ENCODE measurements at places on chromosomes 7 and 10.

DNA sequence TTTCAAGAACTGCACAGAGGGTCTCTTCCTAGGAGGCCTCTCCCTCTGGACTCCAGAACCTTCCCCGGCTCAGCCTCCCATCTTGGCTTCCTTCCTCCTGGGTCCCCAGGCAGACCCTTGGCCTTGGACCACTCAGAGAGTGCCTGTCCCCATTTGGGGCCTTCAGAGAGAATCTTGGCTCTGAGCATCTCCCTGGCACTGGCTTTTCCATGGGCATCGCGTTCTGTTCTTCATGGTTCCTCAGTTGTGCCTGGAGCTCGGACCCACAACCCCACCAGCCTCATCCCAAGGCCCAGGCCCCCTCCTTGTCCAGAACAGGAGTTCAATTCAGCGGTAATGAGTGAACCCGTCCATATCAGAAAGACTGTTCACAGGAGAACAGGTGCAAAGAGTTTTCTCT, 73.4 kb downstream of the VIPR2 start:
- DNase-seq, result no peak

GRCh38 chr7:113159746-113160339, 41.5 kb upstream of the SMIM30 start:
- DNase-seq, result no peak

- DNase-seq, result no peak
Observed at GRCh38 chr7:116521046-116521664, 3.7 kb upstream of the CAV1 start.

DNA sequence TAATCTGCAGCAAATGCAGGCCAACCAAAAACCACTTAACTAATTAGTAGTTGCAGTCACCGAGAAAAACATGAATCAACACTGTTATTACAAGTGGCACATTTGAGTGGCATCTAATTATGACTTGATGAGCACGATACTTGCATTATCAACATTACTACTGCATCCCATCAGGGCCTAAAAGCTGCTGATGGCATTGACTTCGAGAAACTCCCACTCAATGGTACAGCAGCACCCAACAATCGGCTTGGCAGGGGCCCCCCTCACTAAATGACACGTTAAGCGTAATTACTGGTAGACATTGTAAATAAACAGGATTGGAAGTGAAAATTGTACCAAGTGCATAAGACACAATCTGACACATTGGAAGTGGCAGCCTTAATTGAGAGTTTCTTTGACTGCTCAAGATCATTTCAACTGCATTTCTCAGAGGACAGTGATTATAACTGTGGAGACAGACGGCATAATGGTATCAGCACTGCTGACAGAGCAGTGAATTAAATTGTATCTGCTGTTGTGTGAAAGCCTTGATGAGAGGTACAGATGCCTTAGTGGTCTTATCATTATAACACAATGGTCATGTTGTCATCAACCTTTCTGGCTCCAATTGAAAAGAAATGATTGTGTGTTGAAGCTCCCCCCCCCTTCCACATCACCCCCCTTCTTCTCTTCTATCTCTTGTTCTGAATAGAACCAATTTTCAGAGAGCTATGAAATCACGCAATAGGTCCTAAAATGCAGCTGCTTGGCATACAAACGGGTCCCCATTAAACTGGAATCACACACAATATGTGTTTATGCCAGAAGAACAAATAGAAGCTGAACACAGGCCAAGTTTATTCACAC, 43.4 kb downstream of the SHTN1 start:
- DNase-seq, result no peak

DNA sequence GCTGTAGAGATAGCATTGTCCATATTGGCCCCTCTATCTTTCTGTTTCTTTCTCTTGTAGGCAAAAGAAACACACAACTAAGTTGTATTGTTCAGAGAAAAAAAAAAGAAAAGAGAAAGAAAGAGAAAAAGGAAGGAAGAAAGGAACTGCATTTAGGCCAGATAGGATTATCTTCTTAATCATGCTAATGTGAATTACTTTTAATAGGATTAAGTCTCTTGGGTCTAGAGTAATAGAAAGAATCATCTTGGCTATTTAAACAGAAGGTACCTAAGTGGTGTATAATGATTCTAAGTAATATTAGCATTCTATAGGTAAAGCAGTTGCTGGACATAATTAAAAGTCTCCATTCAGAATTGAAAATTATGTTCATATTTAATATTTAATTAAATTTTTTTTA, 42.2 kb downstream of the GPR85 start:
- no peak for DNase-seq

GRCh38 chr7:30201161-30201666, 66.4 kb downstream of the MTURN start:
- DNase-seq, result no peak

- DNase-seq, result no peak
Observed at GRCh38 chr10:131500892-131501291, 189.4 kb upstream of the TCERG1L start.

DNA sequence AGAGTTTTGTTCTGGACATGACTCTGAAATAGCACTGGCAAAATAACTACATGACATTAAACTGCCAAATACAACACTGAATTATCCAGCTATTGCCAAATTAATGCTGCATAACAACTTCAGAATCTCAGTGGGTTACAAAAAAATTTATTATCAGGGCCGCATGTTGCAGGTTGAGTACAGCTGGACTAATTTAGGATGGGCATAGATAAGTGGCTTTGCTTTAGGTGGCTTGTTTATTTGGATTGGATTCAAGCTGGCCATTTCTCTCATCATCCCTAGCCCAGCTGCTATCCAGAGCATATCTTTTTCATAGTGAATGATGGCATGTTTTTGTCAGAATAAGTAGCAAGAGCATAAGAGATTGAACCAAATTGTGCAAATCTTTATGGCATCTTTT, 1277.1 kb downstream of the REEP3 start:
- DNase-seq, result no peak

GRCh38 chr7:106613848-106614560, 47.0 kb downstream of the CCDC71L start:
- no peak for DNase-seq

DNA sequence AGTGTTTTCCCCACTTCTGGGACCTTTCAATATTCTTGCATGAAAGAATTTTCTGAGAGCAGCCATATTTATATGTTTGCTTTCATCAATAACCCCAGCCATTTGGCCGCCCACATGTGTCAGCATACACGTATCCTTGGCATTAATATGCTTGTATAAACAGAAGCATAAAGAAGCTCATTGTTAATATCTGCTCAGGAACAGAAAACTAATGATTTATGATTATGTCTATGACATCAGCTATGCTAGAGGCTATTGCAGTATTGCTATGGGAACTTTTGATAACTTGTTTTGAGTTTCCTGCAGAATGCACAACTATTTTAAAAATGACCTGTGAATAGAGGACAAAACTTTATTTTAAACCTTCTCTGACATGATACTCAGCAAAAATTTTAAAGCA, 300.9 kb upstream of the MTPN start:
- peak; percentile 42 for DNase-seq

- DNase-seq, result no peak
Observed at GRCh38 chr10:85508159-85508558, 858.4 kb downstream of the GRID1 start.

DNA sequence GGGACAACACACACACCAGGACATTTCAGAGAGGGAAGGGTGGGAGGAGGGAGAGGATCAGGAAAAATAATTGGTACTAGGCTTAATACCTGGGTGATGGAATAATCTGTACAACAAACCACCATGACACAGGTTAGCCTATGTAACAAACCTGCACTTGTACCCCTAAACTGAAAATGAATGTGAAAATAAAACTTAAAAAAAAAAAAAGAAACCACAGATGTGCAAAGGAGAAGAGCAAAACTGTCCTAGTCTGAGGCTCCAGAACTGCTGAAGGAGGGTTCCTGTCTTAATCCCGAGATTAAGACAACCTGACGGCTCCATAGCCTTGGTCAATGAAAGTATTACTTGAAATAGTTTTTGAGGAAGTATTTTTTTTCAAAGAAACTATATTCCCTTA, 423.0 kb downstream of the NEBL start:
- DNase-seq, result no peak

GRCh38 chr10:128016423-128017060, 109.6 kb downstream of the PTPRE start:
- no peak for DNase-seq

DNA sequence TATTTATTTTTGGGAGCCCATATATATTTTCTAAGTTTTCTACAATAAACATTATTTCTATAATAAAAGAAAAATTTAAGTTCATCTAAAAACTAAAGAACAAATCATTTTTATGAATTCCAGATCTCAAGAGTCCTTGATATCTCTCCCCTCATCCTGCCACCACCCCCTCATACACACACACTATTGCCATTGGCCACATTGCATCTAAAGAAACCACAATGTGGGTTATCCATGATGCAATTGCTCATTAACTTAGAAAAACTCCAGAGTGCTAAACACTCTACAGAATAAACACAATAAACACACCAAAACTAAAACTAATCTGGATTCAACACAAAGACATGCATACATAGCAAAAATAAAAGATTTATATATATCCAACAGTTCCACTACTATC, 37.8 kb downstream of the FAM13C start:
- DNase-seq, result no peak

DNA sequence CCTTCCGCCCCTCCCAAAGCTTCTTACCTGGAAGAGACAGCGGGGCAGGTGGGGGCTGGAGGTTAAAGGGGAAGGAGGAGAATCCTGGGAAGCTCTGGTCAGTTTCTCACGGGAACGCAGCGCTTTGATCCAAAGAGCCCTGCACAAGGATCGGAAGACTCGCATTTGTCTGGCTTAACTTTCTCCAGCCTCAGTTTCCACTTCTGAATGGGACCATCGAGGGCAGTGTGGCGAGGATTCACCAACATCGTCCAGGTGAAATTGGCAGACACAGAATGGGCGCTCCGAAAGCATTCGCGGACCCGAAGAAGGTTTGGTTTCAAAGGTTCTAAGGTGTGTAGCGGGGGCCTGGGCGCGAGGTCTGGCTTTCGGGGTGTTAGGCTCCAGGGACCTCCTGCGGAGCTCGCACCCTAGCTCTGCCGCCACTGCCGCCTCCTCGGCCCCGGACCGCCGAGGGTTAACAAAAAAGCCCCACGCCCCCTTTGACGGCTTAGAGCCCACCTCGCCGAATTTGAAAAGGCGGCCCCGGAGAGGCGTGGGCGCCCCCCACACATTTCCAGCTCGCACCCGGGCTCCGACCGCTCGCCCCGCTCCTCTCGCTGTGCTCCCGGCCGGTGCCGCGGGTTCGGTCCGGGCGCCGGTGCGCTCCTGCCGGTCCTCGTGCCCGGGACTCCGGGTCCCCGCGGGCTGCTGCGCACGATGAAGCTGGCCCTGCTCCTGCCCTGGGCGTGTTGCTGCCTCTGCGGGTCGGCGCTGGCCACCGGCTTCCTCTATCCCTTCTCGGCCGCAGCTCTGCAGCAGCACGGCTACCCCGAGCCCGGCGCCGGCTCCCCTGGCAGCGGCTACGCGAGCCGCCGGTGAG, at the start of gene COL26A1:
Gene COL26A1 (plus strand): TSS at position 542 of the 862 bp plus-strand sequence. CDS start 158 bp downstream, at position 700.
- DNase-seq, result no peak

DNA sequence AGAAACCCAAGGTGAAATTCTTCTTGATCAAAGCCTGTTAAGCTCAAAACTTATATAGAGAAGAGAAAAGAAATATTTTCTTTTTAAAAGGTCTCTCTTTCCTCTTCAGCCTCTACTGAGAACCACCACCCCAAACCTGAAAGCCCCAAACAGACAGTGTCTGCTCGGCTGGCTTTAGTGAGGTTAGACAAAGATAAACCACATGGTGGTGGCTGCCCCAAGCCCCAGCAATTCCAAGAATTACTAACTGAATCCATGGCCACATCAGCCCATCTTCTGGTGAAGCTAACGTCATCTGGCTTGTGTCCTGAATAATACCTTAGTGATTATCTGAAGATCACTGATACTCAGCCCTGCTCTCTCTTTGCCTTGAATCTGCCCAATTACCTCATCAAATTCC, 275.0 kb downstream of the ELMO1 start:
- DNase-seq, result no peak

GRCh38 chr10:90993340-90993739, 72.5 kb upstream of the ANKRD1 start:
- DNase-seq, result no peak

DNA sequence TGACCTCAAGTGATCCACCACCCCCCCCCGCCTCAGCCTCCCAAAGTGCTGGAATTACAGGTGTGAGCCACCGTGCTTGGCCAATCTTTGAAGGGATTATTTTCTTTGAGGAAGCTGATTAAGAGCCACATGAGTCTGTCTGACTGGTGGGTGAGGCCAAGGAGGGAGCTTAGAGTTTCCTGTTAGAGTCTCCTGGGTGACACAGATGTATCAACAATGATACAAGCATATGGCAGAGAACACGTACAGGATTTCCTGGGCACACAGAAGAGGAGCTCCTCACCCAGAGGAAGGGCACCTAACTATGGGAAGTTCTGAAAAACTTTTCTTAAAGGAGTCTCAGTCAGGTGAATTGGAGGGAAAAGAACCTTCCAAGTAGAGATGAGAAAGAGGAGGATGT, 69.4 kb downstream of the GOLGA7B start:
- DNase-seq, result no peak

- DNase-seq, result no peak
Observed at GRCh38 chr7:151595702-151596350, 76.1 kb upstream of the RHEB start.

GRCh38 chr10:68251625-68252495, 19.9 kb upstream of the ATOH7 start:
- no peak for DNase-seq

GRCh38 chr7:124655990-124656389, 109.6 kb downstream of the GPR37 start:
- no peak for DNase-seq

DNA sequence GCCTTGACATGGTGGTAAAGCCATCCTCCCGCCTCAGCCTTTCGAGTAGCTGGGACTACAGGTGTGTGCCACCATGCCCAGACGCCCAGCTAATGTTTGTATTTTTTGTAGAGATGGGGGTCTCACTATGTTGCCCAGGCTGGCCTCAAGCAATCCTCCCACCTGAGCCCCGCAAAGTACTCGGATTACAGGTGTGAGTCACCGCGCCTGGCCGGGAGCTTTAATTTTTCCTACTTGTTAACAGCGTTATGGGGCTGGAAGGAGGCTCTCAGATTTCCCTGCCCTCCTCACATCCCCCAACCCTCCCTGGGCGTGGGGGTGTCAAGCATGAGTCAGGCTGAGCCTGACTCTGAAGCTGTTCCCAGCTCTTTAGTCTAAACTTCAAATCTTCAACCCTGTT, 8.3 kb downstream of the ALKBH4 start:
- DNase-seq, result no peak

DNA sequence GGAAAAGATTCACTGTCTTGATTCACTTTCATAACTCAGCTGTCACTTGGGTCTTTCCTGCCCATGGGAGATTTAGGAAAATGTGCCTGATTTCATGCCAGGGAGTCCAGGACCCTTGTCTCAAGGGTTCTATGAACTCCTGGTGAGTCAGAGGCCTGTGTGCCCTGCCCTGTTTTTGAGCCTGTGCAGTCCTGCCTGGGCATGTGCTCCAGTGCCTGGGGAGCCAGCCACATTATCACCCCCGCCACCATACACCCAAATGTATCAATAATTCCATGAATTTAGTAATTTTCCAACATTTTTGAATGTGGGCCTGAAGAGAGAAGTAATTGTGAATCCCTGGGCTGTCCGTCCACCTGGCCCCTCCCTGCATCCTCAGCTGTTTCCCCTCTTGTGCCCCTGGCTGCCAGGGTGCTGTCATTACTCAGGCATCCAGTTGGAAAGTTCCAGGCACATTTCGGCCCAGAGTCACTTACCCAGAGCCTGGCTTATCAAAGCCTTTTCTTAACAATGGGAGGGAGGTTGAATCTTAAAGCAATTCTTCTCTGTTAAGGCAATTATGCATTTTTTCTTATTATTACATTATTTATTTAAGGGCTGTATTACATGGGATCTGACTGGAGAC, 287.8 kb upstream of the CDC14C start:
- DNase-seq, result no peak

Data from SK-N-MC (cell line).